Mammary microvascular endothelial cell (primary cell): ENCODE measurements at places on chromosomes 5 and 9. TPM values are rescaled to one million over a fixed set of nuclear protein-coding genes. Genes with fewer than 3 reads are reported as not detected.

The PNPLA7 gene
- 0.34 and 0.53 TPM in 2 replicates for total RNA-seq

The ZNG1A gene
- total RNA-seq, result 18.5 and 32.7 TPM in 2 replicates

The ANGPTL2 gene
- 13.6 and 14.1 TPM in 2 replicates for total RNA-seq

The RGS14 gene
- total RNA-seq, result 7.2 and 7.9 TPM in 2 replicates

The POC5 gene
- total RNA-seq, result 9.1 and 10.0 TPM in 2 replicates

The ACTL7A gene
- not detected in 2 replicates for total RNA-seq
